ENCODE measurements at places on chromosomes 7 and 10.

- no peak overlapping the region for H3K4me3 ChIP-seq
- no peak overlapping the region for H3K27ac ChIP-seq
- no peak for DNase-seq
- peaks cover 16% of the 10 kb centered on the region for H3K4me1 ChIP-seq
- H3K36me3 ChIP-seq, result no peaks in the 10 kb centered on the region
- no peaks in the 10 kb centered on the region for H3K27me3 ChIP-seq
These were observed 41.8 kb downstream of the MTURN start for GRCh38 chr7:30176463-30177109.

DNA sequence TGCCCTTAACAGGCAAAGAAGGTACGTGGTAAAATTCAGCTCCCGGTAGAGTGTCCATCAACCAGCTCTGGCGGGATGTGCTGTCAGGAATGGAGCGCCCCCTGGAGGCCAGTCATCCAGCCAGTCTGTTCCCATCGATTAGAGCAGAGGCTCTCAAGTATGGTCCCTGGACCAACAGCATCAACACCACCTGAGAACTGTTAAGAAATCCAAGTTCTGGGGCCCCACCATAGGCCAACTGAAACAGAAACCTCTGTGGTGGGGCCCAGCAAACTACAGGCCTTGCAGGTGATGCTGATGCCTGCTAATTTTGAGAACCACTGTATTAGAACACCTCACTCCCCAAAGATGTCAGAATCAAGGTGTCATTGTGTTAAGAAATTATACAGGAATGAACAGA is 109.2 kb downstream of the DPY19L1 start:
- no peak overlapping the region for H3K27ac ChIP-seq
- no peak overlapping the region for H3K4me3 ChIP-seq
- H3K27me3 ChIP-seq, result no peaks in the 10 kb centered on the region
- peaks cover 14% of the 10 kb centered on the region for H3K36me3 ChIP-seq
- no peaks in the 10 kb centered on the region for H3K4me1 ChIP-seq

- H3K4me3 ChIP-seq, result no peak overlapping the region
These were observed 339.2 kb downstream of the ZNF716 start for GRCh38 chr7:57789130-57789529.

GRCh38 chr7:64877714-64878610 is 25.1 kb upstream of the ZNF273 start:
- no peaks in the 10 kb centered on the region for H3K36me3 ChIP-seq
- no peaks in the 10 kb centered on the region for H3K4me1 ChIP-seq
- H3K4me3 ChIP-seq, result peak overlapping the region; percentile 65
- no peak for DNase-seq

DNA sequence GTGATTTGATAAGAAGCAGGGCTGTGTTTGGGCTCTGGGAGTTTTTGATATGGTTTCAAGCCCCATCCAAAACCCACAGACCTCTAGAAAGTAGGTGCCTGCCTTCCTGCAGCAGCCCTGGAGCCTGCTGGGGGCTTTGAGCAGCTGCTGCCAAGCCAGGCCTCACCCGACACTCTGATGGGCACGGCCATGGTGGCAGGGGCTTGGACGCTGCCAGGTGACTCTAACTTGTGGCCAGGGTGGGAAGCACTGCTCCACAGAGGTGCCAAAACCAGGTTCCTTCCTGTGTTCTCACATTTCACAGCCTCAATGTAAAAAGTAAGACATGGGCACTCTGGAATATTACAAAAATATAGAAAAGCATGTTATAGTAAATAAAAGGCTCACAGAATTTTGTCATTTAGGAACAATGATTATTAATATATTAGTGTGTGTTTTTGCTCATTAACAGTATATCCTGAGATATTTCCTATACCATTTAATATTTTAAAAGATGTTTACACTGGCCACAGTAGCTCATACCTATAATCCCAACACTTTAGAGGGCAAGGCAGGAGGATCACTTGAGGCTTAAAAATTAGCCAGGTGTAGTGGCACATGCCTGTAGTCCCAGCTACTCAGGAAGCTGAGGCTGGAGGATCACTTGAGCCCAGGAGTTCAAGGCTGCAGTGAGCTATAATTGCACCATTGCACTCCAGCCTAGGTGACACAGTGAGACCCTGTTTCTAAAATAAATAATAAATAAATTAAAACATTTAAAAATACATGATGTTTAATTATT is 95.1 kb downstream of the EGFR start:
- H3K4me3 ChIP-seq, result no peak overlapping the region
- DNase-seq, result no peak
- H3K27ac ChIP-seq, result no peak overlapping the region
- no peaks in the 10 kb centered on the region for H3K27me3 ChIP-seq

Measured in neural crest cell (in vitro differentiated cells).